ENCODE measurements at places on chromosomes 2 and 18.

DNA sequence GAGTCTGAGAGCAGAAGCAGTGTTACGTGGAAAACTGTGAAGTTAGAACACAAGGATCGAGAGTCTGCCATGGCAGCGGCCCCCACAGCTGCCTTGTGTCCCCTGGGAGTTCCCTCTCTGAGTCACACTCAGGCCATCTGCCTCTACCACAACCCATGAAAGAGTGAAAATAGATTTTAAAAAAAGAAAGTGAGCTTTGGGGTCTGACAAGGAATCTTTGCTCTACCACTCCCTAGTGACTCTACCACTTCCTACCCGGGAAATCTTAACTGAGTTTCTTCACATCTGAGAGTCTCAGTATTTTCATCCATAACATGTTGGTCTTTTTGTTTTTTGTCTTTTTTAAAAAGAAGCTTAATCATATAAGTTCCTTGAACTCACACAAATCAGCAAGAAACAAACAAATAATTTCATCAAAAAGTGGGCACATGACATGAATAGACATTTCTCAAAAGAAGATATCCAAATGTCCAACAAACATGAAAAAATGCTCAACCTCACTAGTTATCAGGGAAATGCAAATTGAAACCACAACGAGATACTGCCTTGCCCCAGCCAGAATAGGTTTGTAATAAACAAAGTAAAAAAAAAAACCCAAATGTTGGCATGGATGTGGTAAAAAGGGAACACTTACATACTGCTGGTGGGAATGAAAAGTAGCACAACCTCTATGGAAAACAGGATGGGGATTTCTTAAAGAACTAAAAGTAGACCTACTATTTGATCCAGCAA, 2.4 kb upstream of the MSGN1 start:
- DNase-seq, result no peak

DNA sequence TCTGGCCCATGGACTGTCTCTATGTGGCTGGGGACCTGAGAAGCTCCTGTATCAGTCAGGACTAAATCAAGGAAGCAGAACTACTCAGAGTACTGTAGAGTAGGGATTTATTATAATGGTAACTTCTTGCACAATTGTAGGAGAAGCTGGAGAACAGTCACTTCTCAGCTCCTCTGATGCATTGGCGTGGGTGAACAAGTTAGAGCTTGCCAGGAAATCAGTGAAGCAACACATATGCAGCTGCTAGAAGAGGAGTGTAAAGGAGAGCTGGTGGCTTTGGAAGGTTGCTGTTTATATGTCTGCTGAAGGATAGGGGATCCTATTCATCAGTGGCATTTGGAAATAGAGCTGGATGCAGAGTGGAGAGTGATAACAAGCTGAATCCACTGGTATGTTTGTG, 215.5 kb upstream of the CWC22 start:
- DNase-seq, result no peak

- no peak for DNase-seq
Observed at GRCh38 chr2:100106460-100106859, 35.9 kb downstream of the AFF3 start.

DNA sequence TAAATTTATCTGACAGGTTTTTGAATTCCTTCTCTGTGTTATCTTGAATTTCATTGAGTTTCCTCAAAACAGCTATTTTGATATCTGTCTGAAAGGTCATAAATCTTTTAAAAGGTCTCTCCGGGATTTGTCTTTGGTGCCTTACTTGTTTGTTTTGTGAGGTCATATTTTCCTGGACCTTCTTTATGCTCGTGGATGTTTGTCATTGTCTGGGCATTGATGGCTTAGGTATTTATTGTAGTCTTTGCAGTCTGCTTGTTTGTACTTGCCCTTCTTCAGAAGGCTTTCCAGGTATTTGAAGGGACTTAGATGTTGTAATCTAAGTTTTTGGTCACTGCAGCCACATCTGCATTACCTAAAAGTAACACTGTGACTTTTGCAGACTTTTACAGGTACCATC, 355.2 kb downstream of the PARD3B start:
- DNase-seq, result no peak

- DNase-seq, result no peak
Observed at GRCh38 chr2:186780701-186781316, 68.2 kb downstream of the ZSWIM2 start.

DNA sequence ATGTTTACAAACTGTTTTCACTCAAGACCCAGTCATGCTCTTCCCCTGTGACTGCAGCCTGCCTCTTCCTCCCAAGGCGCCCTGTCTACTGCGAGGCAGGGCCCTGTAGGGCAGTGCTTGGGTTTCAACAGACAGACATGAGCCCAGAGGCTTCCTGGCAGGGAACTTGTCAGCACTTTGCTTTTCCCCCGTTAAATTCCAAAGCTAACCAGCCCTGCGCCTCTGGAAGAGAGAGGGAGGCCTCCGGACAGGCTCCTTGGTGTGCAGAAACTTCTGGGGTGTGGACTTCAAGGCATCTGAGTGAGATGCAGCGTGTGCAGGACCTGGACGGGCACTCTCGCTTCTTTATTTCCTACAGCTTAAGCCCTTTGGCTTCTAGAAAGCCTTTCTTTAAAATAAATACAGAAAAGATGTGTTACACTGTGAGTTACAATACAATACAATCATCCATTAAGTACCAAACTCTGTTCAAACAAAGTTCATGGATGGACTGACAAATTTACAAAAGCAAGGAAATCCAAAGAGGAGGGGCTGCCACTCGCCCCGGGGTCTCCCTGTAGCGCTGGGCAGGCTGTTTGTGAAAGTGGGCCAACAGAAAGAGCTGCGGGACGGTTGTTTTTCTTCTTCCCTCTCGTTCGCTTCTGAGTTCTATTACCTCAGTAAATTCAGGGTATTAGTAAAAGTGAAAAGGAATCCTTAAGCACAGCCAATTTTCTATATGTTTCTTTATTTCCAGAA, 8.8 kb upstream of the ZNF516 start:
- DNase-seq, result no peak

- no peak for DNase-seq
Observed at GRCh38 chr2:216616083-216616678, 17.0 kb upstream of the IGFBP2 start.
